ENCODE measurements at places on chromosomes 2 and 18. TPM values are rescaled to one million over a fixed set of nuclear protein-coding genes. Genes with fewer than 3 reads are reported as not detected.

GRCh38 chr2:38433607-38433975, 56.5 kb upstream of the ATL2 start:
- no peak for DNase-seq

- DNase-seq, result no peak
These were observed 33.1 kb downstream of the LHCGR start for GRCh38 chr2:48722391-48722790.

GRCh38 chr2:136863874-136864273, 98.5 kb downstream of the THSD7B start:
- no peak for DNase-seq

- no peak for DNase-seq
These were observed 497.3 kb downstream of the CCDC85A start for GRCh38 chr2:56680971-56681631.

- DNase-seq, result no peak
These were observed 165.3 kb upstream of the SYT4 start for GRCh38 chr18:43442571-43442970.

DNA sequence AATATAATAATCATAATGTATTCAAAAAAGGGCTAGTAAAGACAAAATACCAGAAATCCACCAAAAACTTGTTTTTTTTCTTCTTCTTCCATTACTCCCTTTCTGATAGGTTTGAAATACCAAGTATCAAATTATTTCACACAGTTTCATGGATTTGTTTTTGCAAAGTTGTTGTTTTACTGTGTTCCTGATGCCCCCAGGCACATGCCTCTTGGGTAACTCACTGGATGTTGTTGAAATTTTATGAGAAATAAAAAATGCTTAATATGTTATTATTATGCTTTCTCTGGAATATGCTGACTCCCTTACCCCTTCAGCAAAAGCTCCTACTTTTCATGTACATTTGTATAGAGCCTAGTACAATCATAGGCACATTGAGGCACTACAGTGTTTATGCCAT, 419.6 kb downstream of the NRXN1 start:
- no peak for DNase-seq

DNA sequence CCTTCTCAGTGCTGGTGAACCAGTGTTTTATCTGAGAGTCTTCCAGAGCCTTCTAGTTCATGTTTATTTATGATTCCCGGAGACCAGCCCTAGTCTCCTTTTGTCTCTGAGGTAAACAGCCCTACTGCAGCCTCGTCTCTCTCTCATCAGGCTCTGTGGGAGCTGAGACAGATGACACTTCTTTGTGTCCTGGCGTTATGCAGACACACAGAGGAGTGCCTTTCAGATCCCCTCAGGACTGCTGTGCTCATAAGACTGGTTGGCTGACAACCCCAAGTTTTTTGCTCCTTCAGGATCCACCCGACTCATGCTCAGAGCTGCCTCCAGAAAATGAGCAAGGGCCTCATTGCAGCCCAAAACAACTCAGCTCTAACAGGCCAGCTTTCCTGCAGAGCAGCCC, 523.8 kb upstream of the SPHKAP start:
- DNase-seq, result no peak

DNA sequence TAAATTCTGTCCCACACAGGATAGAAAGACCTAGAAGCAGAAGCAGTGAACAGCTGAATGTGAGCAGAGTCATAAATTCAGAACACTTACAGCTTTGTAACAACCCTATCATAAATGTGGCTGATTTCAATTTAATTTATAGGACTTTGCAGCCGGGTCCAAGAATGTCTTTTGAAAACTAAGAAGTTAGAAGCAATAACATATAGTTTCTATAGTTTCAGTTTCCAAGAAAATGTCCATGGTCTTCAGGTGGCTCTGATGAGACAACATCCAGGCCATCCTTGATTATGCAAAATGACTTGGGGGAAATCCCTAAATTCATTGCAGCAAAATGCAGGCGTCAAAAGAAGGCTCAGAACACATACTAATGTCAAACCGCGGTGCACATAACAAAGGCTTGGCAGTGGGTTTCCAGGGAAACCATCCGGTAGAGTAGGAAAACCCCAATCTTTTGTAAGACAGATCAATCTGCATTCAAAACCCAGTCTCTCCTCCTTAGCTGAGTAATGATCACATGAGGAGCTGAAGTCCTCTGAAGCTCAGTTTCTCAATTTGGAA, 442.2 kb upstream of the ID2 start:
- no peak for DNase-seq

DNA sequence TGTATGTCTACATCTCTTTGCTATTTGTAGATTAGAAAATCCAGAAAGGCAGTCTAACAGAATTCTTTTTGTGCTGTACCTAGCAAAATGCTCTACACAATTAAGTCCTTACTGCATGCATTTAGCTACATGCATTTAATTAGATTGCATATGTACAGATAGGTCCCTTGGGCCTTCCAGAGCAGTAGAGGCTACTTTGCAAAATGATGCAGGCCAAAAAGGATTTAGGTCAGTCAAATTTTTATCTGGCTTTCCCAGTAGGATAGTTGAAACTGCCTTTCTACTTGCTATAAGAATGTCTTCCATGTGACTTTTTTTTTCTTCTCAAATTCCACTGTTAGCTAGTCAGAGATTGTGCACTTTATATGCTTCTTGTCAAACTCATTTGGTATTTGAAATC, 19.3 kb downstream of the GALNT13 start:
- no peak for DNase-seq

DNA sequence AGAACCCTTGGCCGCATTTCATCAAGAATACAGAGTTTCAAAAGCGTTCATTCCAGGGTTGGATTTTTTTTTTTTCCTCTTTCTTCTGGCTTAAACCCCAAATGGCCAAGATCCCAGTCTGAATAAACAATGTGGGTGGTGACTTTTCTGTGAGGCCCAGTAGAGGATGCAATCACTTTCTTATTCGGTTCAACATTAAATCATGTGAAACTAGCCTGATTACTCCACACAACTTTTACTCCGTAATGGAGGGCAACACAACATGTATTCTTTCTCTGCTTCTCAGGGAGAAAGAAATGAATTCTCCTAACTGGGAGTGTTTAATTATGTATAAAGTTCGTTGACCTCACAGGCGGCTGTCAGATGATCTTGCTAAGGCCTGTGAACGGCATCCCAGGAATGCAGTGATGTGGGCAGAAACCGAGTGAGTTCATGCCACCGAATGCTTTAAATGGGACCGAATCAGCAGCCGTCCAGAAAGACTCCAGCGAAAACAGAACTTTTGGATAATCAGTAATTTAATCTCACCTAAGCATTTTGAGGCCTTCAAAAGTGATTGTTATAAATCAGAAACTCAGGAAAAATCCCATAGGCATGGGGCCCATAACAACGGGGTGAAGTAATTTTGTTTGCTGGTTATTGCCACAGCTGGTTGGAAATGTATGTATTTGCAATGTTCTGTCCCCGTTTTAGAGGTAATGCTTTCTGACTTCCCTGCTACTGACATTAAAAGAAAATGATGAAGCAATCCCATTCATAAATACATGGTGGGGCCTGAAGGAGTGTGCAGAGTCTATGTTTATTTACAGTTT, 81.5 kb downstream of the BCL2 start:
- DNase-seq, result no peak

DNA sequence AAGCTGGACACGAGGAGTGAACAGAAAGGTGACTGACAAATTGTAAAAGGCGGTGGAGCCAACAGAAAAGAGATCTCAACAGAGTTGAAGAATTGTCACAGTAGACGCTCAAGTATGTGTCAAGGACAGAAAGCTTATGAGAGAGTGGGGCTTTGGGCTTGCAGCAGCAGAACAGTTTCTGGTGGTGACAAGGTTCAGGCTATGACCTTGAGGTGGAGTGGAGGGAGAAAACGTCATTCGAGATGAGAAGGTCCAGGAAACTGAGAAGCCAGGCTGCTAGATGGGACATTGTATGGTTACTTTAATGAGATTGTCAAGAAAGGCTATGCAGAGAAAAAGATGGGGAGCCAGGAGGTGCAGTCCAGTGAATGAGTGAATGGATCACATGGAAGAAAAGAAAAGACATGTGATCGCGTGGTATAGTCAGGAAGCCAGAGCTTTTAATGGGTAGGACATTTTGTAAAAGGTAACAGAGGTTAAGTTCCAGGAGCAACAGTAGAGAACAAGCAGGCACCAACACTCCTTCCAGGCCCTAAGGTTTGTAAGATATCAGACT, 91.1 kb upstream of the EPC2 start:
- DNase-seq, result no peak

DNA sequence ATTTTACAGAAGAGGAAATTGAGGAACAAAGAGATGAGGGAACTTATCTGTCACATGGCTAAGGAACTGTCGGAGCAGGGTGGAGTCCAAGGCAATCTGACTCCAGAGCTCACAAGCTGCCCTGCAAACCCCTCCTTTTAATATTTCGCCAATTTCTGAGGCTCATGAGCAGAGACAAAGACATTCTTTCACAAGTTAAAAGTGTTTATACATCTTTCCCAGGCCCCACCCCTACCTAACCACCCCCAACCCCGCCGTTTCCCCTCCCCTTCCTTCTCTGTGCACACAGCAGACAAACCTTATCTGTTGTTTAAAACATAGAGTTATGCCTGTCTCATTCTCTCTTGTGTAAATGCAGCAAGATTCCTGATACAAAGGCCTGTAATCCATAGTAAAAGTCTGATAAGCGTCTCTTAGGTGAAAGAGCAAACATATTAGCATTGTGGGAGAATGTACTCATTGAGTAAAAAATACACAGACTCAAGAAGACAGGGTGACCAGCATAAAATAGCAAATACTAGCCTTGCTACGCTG, 44.3 kb downstream of the EPHA4 start:
- no peak for DNase-seq

DNA sequence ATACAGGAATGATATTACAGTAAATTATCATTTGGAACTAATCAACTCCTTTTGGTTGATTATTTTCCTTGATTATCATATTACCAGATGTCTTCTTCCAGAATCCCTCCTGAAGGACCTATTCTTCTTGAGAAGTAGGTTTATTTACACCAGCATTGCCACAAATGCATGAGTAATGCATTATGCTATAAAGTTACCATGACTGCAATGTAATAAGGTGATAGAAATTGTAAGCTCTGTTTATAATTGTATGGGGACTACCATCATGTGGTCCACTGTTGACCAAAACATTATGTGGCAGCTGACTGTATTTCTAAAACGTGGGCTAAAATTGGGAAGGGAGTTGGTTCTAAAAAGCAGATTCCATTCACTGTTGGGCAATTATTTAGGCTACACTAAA, 602.2 kb downstream of the NYAP2 start:
- no peak for DNase-seq

GRCh38 chr18:40006634-40007033, 1948.4 kb upstream of the PIK3C3 start:
- no peak for DNase-seq

GRCh38 chr2:217942731-217943335, 60.0 kb downstream of the TNS1 start:
- peak; percentile 60 for DNase-seq

DNA sequence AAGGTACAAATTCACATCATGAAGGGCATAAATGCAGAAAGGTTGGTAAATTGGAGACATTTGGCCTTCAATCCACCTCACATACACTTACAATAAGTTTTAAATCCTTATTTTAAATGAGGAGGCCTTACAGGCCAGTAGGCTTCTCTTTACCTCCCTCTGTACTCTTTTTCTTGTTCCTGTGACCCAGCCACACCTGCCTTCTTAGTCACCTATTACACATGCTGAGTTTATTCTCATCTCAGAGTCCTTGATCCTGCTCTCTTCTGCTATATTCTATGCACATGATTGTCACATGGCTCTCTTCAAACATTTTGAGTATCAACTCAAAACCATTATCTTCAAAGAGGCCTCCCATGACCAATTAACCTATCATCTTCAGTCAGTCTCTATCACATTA, 491.5 kb downstream of the SATB2 start:
- DNase-seq, result no peak

GRCh38 chr2:39408351-39409136, 28.5 kb downstream of the MAP4K3 start:
- DNase-seq, result no peak

DNA sequence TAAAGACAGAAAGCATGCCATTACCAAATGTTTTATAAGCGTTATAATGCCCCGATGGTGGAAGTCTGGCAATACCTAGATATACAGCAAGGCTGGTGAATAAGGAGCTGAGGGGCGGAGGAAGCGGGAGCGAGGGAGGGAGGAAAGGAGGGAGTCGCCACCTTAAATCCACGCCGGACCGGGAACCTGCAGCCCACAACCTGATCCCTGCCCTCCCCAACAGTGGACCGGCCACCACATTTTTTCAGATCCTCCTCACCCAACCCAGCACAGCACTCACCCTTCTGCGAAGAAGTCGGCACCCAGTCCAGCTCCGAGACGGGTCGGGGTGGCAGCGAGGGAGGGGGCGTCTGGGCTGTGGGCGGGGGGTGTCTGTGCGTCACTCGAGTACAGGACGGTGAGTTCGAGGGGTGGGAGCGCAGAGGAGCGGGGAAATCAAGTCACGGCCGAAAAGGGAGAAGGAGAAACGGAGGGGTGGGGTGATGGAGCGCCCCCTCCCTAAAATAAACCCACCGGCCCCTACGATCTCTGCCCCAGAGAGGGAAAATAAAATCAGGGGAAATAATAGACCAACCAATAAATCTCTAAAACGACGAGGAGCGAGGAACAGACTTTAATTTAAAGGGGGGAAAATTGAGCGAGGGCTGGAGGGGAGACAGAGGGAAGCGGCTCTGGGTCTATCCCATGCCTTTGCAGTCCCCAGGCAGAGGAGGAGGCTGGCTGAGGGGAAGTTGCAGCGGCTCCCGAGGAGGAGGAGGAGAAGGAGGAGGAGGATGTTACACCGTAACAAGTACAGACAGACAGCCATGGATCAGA, 96.5 kb upstream of the SERTAD2 start:
- DNase-seq, result peak; percentile 59

DNA sequence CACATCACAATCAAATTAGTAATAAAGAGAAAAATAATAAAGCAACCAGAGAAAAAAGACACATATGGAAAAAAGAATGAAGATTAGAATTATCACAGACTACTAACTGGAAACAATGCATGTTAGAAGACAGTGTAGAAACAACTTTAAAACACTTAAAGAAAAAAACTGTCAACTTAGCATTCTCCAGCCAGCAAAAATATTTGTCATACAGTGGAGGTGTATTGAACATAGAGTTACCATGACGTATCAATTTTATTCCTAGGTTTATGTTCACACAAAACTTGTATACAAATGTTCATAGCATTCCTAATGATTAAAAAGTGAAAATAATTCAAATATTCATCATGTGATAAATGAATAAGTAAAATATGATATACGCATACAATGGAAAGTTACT, 61.5 kb upstream of the ADAM23 start:
- no peak for DNase-seq

DNA sequence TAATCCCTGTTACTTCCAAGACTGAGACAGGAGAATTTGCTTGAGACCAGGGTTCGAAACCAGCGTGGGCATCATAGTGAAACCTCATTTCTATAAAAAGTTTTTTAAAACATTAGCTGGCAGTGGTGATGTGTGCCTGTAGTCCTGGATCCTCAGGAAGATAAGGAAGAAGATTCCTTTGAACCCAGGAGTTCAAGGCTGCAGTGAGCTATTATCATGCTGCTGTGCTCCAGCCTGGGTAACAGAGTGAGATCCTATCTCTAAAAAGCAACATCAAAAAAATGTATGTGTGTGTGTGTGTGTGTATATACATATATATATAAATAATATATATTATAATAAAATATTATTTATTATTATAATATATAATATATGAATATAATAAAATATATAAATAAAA, 1417.6 kb upstream of the CDH2 start:
- no peak for DNase-seq

- DNase-seq, result no peak
These were observed 25.1 kb downstream of the KDM3A start for GRCh38 chr2:86466306-86466705.

The PRSS56 gene
- total RNA-seq, result 0.19 TPM

The MAPRE3 gene
- 57.9 TPM for total RNA-seq

The GREB1L gene
- 8.0 TPM for total RNA-seq

The RAB11FIP5 gene
- total RNA-seq, result 17.9 TPM

The ALPG gene
- not detected for total RNA-seq
